Fibroblast of lung (primary cell): ENCODE measurements at places on chromosomes 4 and X.
A peak's percentile ranks its signal among the peaks of the same experiment; 100 is the strongest.

GRCh38 chr4:122821092-122821491, 5.5 kb upstream of the FGF2 start:
- DNase-seq = peak; percentile 60

DNA sequence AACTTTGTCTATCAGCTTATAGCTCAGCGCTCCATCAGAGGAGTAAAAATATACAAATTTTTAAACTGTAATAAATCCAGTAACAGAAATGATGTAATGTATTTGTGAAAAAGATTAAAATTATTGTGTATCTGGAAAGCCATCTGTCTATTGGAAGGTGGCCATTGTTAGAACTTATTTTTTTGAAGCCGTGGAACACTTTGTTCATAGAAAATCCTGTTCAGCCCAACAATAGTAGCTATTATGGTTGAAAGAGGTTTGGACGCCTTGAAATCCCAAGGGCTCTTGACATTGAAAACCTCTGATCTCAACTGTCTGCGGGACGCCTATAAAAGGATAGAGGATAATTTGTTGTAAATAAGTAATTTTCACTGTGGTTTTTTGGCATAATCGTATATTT, 98.3 kb downstream of the RAPGEF2 start:
- DNase-seq = no peak

DNA sequence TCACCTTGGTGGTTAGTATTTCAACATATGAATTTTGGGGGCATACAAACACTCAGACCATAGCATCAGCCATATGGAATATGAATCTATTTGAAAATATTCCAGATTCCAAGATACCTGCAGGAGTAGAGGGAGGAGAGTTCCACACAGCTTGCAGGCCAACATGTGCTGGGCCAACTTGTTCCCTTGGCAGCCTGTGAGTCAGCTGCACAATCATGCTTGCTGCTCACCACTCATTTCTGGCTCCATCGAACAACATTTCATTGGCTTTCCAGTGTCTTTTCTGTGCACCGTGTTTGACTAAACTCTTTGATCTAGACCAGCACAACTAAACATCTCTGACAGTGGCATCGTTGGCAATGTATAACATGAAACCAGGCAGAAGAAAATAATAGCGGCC, 282.5 kb upstream of the RASGEF1B start:
- no peak for DNase-seq

- DNase-seq = no peak
These were observed 133.8 kb upstream of the UBQLN2 start for GRCh38 chrX:56429581-56429980.

GRCh38 chrX:132532097-132532496, 43.3 kb upstream of the MBNL3 start:
- no peak for DNase-seq

- no peak for DNase-seq
These were observed 52.8 kb downstream of the LRBA start for GRCh38 chr4:150962245-150962644.

- DNase-seq = no peak
These were observed 893.5 kb downstream of the TRIML1 start for GRCh38 chr4:189032606-189033338.

DNA sequence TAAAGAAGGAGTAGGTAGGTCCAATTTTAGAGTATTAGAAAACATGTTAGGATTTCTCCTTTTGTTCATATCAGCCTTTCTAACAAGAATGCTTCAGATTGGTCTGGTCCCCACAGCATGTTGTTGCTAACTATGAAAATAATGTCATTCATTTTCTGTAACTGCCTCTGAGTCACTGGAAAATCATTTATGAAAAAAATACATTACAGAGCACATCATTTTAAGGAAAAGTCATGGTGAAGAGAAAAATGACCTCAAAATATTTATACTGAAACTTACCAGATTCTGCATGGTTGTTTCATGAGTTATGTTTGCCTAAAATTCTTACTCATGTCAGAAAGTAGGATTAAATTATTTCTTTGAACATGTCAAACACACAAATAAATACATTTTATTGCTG, 35.2 kb downstream of the DTHD1 start:
- peak; percentile 71 for DNase-seq

- peak; percentile 83 for DNase-seq
These were observed 5.0 kb downstream of the TACC3 start for GRCh38 chr4:1726146-1726934.

DNA sequence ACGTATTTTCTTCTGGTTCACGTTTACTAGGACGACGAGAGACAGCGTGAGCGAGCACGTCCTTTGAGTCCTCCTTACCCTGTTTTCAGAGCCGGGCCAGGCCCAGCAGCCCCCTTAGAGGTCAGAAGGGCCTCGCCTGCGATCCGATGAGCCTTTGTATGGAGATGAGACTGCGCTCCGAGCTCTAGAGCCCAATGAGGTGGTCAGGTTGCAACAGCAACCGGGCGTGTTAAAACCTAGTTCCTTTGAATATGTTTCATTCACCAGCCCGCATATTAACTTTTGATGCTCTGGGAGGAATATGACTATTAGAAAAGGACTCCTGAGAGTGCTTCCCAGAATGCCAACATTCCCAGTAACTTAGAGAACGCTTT, 55.6 kb upstream of the TADA2B start:
- peak; percentile 38 for DNase-seq

DNA sequence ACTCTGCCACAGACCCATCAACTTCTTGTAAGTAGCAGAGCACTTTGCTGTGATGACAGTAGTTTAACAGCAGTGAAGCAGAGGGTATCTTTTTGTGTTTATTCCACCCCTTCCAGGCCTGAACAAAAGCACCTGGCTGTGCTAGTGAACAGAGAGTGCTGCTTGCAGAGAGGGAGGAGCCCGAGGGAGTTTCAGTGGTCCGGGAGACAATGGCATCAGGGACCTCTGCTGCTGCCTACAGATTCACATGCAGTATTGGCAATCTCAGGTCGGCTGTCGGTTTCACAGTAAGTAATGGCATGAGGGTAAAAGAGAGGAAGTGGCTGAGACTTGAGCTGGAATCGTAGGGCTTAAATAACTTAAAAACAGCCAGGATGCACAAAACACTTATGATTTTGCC, 755.8 kb downstream of the RPA4 start:
- no peak for DNase-seq

- no peak for DNase-seq
These were observed 100.9 kb downstream of the MAMLD1 start for GRCh38 chrX:150464001-150464400.

DNA sequence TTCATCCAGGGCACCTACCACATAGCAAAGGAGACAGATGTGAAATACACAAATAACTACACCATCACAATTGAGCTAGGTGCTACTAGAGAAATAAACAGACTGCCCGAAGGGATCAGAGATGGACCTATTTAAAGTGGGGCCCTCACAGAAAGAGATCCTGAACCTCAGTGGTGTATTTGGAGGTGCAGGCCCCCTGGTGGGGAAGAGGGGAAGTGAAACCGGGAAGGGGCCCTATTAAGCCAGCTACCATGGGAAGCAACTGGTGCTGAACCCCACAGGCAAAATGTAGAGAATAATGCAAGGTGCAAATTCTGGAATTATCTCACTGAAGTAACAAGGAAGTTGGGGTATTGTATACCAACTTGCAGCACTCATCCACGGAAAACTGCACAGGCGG, 78.6 kb upstream of the FAM9A start:
- no peak for DNase-seq

GRCh38 chr4:150581641-150582051, 305 bp upstream of the MAB21L2 start:
- peak; percentile 88 for DNase-seq

DNA sequence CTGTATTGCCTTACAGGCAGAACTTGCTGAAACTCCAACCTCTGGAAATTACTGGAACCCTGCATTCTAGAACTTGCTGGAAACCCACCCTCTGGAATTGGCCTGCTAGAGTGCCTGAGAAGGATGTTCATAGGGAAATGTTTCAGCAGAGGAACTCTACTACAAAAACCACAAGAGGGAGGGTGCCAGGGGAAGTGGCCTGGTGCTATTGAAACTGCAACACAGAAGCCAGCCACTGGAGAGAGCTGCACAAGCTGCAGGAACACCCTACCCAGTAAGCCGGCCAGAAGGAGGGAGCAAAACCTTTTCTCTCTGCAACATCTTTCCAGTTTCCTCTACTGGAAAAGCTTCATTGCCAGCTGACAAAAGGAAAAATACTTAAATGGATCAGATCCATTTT, 2.5 kb upstream of the BRWD3 start:
- DNase-seq = peak; percentile 49

DNA sequence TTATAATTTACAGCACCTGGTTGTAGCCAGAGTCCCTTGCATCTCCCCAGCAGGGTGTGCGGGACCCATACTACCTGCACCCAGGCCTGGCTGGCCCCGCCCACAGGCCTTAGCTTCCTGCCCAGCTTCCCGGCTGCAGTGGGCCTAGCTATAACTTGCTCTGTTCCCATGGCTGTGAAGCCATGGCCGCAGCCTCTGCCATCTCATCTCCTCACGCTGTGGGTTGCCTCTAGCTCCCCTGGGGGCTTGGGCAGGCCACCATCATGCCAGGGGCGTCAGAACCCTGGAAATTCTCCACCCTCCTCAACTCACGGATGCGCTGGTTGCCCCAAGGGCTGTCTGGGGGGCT, 26.1 kb upstream of the SORBS2 start:
- no peak for DNase-seq

DNA sequence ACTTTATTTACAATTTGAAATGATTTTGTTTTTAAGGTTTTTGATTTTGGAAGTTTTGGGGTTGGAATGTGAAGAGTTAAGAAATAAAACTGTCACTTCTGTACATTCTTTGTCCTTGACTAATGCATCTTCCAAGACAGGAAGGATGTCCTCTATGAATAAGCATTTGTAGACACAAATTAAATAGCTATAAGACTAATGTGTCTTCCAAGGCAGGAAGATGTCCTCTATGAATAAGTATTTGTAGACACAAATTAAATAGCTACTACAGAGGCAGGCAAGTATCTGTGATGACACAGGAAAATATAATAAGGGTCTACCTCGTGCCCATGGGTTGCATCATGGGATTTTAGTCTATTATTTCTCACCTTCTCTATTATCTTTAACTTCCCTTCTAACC, 14.5 kb downstream of the PRSS48 start:
- DNase-seq = no peak

GRCh38 chrX:69493193-69493592, 10.9 kb upstream of the NALF2 start:
- no peak for DNase-seq

DNA sequence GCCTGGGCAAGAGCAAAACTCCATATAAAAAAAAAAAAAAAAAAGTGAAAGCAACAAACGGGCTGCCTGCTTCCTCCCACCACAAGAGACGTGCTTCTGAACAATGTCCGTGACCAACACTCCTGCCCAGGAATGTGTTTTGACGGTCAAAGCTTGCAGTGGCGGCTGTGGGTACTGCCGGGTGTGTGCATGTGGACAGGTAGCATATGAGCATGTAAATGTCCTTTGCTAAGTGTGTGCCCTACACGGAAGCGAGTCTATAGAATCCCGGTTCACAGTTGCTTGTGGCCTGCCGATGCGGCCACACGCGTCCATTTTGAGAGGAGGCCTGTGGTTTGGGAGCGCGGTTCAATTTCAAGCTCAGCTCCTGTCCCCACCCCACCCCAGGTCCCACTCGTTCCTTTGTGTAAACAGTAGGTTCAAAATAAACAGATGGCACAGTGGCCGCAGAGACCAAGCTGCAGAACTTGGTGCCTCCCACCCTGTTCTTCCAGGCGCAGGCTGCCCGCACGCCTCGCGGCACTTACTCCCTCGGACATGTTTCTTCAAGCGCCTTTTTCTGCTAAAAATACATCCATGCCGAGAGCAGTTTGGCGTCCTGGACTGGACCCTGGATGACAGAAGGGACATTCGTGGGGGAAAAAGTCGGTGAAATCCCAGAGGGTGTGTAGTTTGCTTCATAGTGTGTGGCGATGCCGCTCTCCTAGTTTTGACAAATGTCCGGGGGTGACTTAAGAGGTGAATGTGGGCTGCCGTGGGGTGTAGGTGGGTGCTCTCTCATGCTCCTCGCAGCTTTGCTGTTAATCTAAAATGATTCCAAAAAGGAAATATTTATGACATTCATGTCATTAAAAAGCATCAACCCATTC, 11.5 kb upstream of the NKX1-1 start:
- DNase-seq = no peak

DNA sequence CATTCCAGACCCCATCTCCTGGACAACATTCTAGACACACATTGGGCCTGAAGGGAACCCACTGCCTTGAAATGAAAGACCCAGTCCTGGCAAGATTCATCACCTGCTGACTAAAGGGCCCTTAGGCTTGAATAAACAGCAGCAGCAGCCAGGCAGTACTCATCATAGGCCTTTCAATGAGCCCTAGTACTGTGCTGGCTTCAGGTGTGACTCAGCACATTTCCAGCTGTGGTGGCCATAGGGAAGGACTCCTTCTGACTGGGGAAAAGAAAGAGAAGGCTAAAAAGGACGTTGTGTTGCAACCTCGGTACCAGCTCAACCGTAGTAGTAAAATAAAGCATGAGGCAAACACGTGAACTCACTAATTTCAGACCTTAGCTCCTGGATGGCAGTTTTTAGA, 344.0 kb downstream of the ACTRT1 start:
- no peak for DNase-seq

DNA sequence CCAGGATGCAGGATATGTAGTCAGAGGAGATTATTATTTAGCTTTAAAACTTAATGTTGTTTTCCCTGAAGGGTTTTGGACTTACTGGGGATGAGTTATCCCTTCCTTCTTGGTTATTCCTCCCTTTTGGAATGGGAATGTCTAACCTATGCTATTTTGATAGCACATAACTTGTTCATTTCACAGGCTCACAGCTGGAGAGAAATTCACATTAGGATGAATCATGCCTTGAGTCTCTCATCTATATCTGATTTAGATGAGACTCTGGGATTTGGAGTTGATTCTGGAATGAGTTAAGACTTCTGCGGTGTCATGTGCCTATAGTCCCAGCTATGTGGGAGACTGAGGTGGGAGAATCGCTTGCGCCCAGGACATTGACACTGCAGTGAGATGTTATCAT, 81.1 kb downstream of the ATP11C start:
- no peak for DNase-seq

DNA sequence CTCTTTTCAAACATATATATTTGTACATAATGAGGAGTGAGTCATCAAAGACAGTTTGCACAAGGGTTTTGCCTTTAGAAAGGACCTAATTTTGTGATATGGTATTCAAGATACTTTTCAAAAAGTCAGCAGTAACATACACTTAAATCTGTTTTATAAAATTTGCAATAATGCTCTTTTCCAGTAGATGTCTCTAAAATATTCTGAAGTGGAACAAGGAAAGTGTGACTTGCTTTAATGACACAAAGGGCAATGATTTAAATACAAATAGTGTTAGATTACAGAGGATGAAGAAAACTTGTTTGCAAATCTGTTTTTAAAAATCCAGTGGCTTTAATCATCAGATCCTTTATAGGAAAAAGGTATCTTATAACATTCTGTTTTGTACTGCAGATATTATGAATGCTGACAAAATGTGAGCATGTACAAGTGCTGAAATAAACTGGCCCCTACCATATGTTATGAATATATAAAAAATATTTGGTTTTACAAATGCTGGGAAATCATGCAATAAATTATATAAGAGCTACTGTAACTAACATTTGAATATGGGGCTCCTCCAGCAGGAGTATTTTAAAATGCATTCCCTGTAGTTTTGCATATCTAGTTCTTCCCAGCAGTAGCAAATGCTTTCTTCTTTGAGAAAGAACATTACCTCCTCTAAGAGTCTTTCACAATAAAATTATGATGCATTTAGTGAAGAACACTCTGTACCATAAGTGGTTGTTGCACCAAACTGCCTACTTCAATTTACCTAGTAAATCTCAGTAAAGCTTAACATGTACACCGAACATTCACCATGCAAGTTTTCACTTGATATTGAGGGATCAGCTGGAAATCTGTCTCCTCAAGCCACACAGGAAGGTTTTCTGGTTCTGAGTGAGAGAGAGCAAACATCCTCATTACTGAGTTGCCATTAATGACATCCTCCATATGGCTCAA, 20.2 kb downstream of the MMRN1 start:
- DNase-seq = peak; percentile 12

GRCh38 chr4:141376769-141377168, 156.1 kb downstream of the ZNF330 start:
- DNase-seq = no peak
